ENCODE measurements at places on chromosomes 11 and 22. TPM values are rescaled to one million over a fixed set of nuclear protein-coding genes. Genes with fewer than 3 reads are reported as not detected.

- DNase-seq, result no peak
Measured at GRCh38 chr11:35112846-35113105, 26.2 kb upstream of the CD44 start.

DNA sequence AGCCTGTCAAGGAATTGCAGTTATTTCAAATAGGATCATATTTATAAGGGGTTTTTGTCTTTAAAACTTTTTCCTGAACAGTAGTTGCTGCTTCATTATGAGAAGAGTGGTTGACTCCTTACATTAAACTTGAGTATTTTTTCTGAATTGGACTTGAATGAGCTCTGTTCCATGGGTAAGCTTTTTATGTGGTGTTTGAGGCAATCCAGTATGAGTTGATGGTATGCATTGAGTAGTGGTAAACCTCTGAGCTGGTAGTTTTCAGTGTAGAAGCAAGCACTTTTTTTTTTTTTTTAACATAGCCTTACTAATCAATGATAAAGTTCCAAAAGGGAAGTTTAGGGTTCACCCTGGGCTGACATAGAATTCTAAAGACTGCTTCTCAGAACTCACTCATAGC, 3.4 kb downstream of the KMT2A start:
- no peak for DNase-seq

RPS3 gene
- 2,787 TPM for polyA plus RNA-seq

GRCh38 chr11:114615448-114616361, 20.1 kb upstream of the NXPE4 start:
- no peak for DNase-seq

- DNase-seq, result peak; percentile 51
Measured at GRCh38 chr11:11349870-11350337, 3.1 kb downstream of the CSNK2A3 start.

DNA sequence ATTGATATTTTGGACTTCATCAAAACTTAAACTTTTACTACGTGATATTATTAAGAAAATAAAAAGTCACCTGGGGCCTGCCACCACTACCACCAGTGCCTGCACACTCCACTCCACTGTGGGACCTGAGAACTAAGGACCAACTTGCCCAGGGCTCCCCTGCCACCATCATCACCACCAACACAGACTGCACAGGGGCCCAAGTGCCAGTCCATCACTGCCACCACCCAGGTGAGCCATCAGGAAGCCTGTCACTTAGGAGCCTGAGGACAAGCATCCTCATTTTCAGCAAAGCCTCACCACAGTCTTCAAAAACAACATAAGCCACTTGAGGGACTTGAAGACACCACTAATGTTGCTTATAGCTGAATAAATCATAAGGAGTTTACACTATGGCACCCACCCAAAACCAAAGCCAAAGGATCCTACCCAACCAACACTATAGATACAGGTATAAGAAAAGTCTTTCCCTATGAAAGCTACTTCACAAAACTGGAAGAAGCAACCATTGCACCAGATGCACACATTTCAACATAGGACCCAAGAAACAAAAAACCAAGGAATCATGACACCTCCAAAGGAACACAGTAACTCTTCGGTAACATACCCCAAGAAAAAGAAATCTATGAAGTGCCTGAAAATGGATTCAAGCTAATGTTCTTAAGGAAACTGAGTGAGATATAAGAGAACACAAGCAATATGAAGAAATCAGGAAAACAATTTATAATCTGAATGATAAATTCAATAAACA, 73.6 kb upstream of the GNAZ start:
- no peak for DNase-seq

OR4P4 gene
- polyA plus RNA-seq, result 0.07 TPM

TRIM48 gene
- polyA plus RNA-seq, result not detected

- no peak for DNase-seq
Measured at GRCh38 chr11:115391598-115391997, 112.6 kb downstream of the CADM1 start.

RAB36 gene
- 17.2 TPM for polyA plus RNA-seq

LUZP2 gene
- 2.3 TPM for polyA plus RNA-seq

- no peak for DNase-seq
Measured at GRCh38 chr11:37110385-37110784, 512.3 kb upstream of the RAG2 start.

All from right renal pelvis (tissue), 4 donors.